ENCODE measurements at places on chromosomes 16 and 17.

- no peak for DNase-seq
Observed at GRCh38 chr17:76384987-76385891, 830 bp downstream of the SPHK1 start.

GRCh38 chr17:1800712-1801111, 29.0 kb downstream of the SMYD4 start:
- no peak for DNase-seq

DNA sequence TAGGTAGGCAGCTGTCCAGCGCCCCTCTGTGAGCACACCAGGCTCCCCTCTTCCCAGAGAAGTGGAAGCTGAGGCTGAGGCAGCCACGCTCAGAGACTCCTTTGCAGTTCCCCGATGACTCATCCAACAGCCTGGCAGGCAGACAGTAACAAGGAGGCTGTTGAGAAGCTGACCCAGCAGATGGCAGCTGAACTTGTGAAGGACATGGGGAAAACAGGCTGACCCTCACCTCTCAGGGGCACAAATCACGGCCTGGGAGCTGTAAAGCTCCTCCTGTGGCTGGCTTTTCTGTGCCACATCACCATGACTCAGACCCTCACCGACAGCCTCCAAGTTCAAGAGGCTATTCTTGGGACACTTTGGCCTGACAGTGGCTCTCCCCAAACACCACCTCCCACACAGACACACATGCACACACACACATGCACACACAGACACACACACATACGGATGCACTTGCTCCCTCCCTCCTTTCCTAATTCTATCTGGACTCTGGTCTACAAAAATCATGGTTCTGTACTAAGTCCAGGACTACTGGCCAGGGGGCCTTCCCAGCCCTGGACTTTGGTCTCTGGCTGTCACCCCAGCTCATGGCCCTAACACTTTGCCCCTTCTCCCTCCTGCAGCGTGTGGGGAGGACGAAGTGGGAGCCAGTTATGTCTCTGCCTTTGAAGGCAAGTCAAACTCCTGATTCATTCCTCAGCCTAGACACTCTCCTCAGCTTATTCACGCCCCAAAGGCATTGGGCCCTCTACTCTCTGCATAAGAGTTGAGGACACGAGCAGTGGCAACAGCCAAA, 23.2 kb downstream of the MAP3K14 start:
- DNase-seq = peak; percentile 79

GRCh38 chr16:85521552-85522307, 91.4 kb upstream of the GSE1 start:
- no peak for DNase-seq

DNA sequence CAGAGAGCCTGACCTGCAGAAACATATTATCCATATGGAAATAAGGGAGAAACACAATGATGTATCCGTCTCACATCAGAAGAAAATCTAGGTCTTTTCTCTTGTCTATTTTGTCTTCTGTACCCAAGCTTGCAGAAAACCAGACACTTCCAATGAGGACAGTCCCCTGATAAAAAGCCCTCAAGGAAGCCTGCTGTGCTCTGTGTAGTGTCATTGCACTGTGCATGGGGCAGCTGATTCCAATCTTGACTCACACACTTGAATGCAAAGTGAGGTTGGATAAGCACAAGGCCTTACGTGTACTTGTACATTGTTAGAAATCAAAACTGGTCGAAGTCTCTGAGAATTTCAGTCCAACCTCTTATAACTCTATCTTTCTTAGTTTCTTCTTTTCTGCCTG, 256.6 kb upstream of the MYOCD start:
- no peak for DNase-seq

- no peak for DNase-seq
Observed at GRCh38 chr17:42203354-42203753, 9.1 kb upstream of the GHDC start.

DNA sequence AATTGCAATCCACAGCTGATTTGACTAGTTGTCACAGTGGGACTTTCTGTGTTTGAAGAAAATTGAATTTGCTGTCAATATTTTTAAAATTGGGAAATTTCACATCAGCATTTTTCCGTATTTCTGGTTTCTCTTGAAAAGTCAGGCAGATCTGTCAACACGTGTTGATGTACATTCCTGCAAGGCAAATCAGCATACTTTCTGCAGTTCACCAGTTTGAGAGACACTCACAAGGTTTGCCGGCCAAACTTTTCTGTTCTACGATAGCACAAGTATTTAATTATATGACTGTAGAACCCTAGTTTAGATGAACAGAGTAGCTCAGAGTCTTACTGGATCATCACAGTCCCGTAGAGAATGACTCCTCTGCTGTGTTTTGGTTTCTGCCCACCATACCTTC, 102.0 kb downstream of the ADAMTS18 start:
- DNase-seq = no peak

DNA sequence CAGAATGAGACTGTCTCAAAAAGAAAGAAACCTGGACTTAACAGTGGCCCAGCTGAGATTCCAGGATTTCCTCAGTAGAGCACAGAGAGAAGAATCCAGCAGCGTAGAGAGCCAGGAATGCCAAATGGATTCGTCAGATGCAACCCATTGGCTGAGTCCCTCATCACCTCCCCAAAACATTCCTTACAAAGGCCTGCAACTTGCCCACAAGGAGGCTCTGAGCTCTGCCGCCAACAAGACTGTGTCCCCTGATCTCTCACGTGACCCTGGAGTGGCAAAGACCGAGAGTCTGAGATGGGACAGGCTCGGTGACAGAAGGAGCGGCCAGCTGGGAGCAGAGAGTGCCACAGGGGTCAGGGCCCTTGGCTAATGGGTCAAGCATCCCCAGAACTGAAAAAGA, 6.9 kb upstream of the CHMP6 start:
- DNase-seq = peak; percentile 28

DNA sequence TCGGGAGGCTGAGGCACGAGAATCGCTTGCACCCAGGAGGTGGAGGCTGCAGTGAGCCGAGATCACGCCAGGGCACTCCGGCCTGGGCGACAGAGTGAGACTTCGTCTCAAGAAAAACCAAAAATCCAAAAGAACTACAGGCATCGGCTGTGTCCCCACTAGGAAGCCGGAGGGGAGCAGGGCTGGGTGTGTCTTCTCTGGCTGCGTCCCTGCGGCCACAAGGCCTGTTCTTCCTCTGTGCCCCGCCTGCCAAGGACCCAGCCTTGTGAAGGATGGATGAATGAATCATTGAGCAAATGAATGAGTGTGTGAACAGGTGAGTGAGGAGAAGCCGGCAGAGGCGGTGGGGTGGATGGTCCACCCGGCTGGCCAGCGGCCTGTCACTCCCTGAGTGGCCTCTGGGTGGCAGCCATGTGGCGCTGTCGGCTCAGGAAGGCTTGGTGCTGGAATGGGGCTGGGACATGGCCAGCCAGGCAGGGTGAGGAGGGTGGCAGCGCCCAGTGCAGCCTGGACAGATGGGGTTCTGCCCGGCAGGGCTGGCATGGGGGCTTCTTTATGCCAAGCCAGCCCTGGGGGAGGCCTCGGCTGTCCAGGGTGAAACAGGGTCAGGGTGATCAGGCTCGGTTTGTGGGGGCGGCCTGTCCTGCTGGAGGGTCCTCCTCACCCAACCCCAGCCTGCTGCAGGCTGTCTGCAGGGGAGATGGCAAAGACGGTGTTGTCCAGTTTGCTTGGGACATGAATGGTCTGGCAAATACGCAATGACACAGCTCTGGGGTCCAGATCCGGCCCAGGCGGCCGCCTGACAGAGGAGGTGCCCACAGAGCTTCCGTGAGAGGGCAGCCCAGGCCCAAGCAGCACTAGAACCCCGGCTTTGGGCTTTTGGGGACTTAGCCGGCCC, 21.7 kb downstream of the SLC25A10 start:
- DNase-seq = no peak

DNA sequence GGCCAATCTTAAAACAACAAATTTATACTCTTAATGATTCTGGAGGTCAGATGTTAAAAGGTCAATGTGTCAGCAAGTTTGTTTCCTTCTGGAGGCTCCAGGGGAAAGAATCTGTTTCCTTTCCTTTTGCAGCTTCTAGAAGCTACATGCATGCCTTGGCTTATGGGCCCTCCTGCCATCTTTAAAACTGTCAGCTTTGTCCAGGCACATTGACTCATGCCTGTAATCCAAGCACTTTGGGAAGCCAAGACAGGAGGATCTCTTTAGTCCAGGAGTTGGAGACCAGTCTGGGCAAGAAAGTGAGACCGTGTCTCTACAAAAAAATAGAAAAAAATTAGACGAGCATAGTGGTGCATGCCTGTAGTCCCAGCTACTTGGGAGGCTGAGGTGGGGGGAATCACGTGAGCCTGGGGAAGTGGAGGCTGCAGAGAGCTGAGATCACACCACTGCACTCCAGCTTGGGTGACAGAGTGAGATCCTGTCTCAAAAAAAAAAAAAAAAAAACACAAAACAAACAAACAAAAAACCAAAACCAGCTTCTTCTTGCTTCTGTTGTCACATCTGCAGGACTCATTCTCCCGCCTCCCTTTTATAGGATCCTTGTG, 58.3 kb downstream of the NOS2 start:
- DNase-seq = no peak

- DNase-seq = no peak
Observed at GRCh38 chr16:23518435-23518891, 8.2 kb upstream of the GGA2 start.

- DNase-seq = no peak
Observed at GRCh38 chr17:27357236-27357635, 63.3 kb downstream of the WSB1 start.

GRCh38 chr16:4771646-4772045, 4.7 kb upstream of the ZNF500 start:
- no peak for DNase-seq

DNA sequence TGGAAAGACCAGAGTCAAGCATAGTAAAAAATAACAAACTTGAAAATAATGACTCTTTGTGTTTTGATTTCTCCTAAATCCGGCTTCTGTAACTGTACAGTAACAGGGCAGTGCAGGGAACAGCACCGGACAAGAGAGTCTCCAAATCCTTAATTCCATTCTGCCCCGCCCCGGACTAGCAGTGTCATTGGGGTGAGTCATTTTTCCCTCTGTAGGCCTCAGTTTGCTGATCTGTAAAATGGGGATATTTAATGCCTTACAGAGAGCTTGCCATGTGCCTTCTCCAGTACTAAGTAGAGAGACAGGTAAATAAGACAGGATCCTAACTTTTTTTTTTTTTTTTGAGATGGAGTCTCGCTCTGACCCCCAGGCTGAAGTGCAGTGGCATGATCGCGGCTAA, 83.6 kb upstream of the TBC1D3K start:
- no peak for DNase-seq

- DNase-seq = no peak
Observed at GRCh38 chr16:71846431-71846830, 655 bp downstream of the ATXN1L start.

GRCh38 chr17:21149621-21150020, 22.9 kb downstream of the DHRS7B start:
- DNase-seq = no peak

DNA sequence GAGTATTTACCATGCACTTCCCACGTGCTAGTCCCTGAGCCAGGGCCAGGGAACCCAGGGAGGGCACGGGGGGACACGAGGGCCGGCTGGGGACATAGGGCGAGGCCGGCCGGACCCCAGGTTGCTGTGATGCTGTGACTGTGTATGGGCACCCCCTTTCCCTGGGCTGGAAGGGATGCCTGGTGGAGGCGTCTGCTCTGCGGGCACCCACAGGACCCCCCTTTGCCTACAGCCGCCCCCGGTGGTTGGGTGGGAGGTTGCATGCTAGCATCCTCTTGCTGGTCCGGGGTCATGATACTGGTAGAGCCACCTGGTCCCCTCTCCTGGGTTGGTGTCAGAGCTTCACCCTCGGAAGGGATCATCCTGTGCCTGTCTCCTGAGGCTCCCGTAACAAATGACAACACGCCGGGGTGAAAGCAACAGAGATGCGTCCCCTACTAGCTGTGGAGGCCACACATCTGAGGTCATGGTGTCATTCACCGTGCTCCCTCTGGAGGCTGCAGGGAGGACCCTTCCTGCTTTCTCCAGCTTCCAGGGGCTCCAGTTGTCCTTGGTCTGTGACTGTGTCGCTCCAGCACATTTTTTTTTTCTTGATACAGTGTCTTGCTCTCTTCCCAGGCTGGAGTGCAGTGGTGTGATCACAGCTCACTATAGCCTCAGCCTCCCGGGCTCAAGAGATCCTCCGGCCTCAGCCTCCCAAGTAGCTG, 3.1 kb upstream of the CIAO3 start:
- DNase-seq = no peak

DNA sequence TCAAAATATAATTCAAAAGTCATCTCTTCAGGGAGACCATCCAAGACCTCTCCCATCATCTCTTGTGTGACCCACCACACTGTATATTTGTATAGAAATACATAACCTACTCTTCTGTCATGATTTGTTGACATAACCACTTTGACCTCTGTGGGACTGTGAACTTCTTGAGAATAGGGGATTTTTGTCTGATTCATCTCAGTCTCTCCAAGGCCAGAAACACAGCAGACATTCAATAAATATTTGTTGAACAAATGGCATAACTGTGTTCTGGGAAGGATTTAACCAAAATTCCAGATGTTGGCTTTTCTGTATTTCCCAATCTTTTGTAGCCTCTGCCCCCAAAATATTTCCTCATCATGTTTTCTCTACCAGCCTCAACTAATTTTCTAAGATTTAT, 169.7 kb downstream of the CDH11 start:
- peak; percentile 88 for DNase-seq

GRCh38 chr17:4708436-4708835, 2.0 kb upstream of the ARRB2 start:
- DNase-seq = no peak

DNA sequence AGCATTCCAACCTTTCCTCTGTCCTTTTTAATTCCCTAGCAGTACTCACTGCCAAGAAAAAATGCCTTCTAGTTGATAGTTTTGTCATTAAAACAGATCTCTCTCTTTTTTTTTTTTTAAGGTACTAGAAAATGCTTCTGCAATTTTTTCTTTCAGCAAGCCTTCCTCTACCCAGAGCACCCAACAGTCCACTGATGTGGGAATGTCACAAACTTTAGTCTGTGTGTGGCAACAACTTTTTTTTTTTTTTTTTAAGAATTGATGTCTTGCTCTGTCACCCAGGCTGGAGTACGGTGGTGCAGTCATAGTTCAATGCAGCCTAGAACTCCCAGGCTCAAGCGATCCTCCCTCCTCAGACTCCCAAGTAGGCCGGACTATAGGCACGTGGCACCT, 34.7 kb downstream of the CDRT15 start:
- DNase-seq = no peak

GRCh38 chr16:17374668-17375255, 96.0 kb downstream of the XYLT1 start:
- no peak for DNase-seq

- DNase-seq = no peak
Observed at GRCh38 chr16:59213952-59214351, 479.8 kb upstream of the GOT2 start.

DNA sequence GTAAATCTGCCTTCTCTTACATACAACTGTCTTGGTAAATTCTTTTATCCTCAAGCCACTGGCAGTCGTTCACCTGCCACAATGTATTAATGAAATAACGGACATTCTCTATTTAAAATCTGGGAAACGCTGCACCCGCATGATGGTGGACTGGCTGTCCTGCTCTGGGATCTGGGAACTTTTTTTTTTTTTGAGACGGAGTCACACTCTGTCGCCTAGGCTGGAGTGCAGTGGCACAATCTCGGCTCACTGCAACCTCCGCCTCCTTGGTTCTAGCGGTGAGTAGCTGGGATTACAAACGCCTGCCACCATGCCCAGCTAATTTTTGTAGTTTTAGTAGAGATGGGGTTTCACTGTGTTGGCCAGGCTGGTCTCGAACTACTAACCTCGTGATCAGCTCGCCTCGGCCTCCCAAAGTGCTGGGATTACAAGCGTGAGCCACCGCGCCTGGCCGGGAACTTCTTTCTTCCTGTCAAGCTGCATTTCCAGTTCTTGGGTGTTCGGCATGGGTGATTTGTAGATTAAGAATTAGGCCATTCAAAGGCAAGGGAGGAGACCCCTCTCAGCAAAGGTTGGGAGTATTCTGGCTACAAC, 28.3 kb downstream of the PRDM7 start:
- no peak for DNase-seq

- DNase-seq = no peak
Observed at GRCh38 chr17:61510237-61510636, 58.0 kb downstream of the TBX4 start.

Measured in smooth muscle cell of the brain vasculature (primary cell).